Left cardiac atrium (tissue), 4 donors: ENCODE measurements at places on chromosomes 1 and 21.

GRCh38 chr1:112583366-112583765 lies 35.6 kb downstream of the ST7L start:
- no peak for DNase-seq

GRCh38 chr1:225388372-225388771 lies 39.5 kb downstream of the LBR start:
- no peak for DNase-seq

DNA sequence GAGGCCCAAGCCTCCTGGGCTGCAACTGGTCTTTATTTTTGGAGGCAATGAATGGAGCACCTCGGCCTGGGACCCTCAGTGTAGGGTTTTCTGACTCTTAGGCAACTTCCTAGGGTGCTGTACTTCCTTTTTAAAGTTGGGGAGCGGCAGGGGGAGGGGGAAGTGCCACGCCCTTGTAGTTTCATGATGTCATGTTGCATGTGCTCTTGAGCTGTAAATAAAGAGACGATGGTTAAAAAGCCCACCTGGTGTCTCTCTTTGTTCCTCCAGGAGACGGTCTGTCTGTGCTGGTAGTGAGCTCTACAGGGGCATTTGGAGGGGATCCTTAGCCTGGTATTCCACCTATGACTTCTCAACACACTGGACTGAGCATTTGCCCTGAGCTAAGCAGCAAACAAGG lies 10.3 kb upstream of the AGTRAP start:
- no peak for DNase-seq

DNA sequence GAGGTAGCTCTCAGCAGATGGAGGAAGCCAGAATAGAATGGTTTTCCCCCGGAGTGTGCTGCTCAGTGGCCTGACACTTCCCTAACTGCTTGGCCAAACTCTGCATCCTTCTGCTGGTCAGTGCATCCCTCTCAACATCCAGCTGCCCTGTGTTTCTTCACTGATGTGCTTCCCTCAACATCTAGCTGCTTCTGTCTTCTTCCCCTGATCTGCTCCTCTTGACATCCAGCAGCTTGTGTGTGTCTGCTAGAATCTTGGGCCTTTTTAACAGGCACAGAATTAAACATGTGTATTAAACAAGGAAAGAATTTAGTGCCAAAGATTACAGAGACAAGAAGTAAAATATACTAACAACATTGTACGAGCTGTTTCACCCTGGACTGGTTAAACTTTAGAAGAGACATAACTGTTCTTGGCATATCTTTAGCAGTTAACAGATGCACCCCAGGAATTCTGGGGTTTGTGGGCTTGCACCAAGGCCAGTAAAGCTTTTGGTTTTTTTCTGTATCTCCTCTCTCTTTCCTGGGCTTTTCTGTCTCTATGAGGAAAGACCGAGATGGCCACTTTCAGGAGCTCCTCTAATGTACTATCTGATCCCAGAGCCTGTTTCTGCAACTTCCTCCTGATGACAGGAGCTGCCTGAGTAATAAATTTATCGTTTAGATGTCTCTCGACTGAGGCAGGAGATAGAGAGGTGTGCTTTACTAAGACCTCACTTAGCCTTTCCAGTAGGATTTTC lies 34.8 kb upstream of the HSD3B1 start:
- no peak for DNase-seq
